ENCODE measurements at places on chromosomes 5 and 9.

GRCh38 chr5:103918668-103919367 is 356.2 kb upstream of the NUDT12 start:
- peak; percentile 62 for DNase-seq

GRCh38 chr5:43833961-43834360 is 231.0 kb downstream of the NNT start:
- no peak for DNase-seq

DNA sequence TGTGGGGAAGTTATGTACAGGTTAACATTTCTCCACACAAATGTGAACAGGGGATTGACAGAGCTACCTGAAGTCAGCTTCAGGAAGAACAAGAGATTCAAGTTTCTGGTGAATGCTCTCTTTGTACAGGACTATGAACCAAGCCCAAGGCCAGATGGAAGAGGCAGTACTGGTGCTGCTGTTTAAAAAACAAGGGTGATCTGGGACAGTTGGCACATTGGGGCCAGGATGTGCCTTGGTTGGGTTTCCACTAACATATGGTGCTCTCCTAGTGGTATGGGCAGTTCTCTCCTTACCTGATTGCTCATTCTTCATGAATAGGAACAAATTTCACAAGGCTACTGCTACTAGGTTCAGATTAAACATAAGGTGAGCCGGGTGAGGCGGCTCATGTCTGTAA is 40.0 kb downstream of the MTMR12 start:
- no peak for DNase-seq

- DNase-seq = no peak
Measured at GRCh38 chr5:107477492-107477891, 193.2 kb downstream of the EFNA5 start.

GRCh38 chr9:94719878-94720277 is 6.6 kb upstream of the AOPEP start:
- peak; percentile 55 for DNase-seq
